Left cardiac atrium (tissue), 4 donors: ENCODE measurements at places on chromosomes 7 and 10. TPM values are rescaled to one million over a fixed set of nuclear protein-coding genes. Genes with fewer than 3 reads are reported as not detected.

HTR7 gene
- total RNA-seq, result 0.32 TPM

GPAM gene
- total RNA-seq, result 343 TPM

SERPINE1 gene
- total RNA-seq, result 41.6 TPM

GRCh38 chr7:104993217-104993862 lies 20.7 kb upstream of the KMT2E start:
- DNase-seq, result no peak

- peak; percentile 30 for DNase-seq
Measured at GRCh38 chr10:34967335-34967880, 122.7 kb downstream of the CUL2 start.

- DNase-seq, result no peak
Measured at GRCh38 chr10:26486990-26487850, 49.1 kb downstream of the APBB1IP start.

DNA sequence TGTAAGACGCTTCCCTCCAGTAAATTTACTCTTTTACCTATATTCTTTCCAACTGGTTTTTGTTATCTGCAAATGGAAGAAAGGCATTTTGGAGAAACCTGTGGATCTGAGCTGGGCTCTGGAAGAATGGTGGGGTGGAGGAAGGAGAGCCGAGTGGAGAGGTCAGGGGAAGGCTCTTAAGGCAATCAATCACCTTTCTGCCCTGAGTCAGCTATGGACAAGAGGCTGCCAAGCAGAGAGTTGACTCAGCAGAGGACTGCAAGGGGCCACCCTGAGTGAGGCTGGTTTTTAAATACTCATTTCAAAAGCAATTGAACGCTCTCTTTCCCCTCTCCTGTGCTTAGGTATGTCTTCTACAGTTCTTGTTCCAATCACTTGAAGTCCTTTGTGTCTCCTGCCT lies 81.8 kb downstream of the SPAG6 start:
- DNase-seq, result no peak

DNA sequence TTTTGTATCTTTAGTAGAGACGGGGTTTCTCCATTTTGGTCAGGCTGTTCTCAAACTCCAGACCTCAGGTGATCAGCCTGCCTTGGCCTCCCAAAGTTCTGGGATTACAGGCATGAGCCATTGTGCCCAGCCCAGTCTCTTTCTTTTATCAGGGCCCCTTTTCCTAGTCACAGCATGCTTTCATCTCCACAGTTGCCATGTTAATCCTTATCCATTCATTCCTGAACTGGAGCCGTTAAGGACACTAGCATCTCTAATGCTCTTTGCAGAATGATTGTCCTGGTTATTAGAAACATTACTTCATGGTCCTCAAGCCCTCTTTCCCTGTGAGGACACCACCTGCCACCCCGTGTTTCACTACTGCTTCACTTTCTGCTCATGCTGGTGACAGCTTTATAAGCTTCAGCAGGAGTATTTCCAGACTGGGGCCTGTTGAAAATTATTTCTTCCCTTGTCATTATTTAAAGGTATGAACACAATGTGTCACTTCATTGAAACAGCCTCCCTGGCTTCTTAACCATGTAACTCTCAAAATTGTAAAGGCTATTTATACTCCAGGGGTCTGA lies 313.9 kb downstream of the BMPER start:
- no peak for DNase-seq

DNA sequence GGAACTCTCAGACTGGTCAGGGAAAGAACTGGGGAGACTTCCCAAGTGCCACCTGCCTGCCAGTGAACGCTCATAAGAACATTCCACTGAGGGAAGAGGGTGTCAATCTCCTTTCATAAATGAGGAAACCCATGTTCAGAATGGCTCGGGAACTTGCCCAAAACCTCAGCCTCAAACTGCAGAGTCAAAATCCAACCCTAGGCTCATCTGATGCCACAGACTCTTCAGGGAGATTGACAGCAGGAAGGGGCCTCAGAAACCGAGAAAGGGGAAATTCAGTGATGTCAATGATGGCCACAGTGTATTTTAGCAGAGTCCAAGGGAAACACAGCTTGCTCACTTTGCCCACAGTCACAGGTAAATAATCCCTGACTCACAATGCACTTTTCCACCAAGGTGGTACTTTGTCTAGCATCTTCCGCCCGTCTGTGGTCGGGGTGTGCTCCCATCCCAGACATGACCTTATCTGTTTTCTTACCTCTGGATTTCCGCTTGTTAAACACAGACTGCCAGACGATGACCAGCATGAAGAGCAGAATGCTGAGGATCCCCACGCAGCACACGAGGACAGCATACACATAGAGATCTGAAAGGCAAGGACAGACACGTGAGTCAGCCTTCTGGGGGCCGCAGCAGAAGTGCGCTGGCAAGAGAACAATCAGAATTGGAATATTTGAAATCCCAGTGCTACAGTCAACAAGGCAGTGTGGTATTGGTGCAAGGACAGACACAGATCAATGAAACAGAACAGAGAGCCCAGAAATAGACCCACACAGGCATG lies 38.4 kb downstream of the VSTM4 start:
- no peak for DNase-seq

VENTX gene
- 1.3 TPM for total RNA-seq

DNA sequence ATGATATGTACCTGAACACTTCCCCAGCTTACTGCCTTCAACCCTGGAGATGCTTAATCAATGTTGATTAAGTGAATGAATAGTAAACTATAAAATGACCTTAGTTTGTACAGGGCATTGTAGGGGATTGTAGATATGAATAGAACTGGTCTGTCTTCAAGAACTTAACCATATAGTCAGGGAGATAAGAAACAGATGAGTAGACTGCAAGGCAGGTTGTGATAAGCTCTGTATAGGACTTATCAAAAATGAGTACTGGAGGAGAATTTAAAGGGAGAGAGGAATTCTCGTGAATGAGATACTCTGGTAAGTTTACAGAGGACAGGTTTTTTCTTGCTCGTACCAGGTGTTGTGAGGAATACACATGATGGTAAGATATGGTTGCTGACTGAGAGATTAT lies 27.6 kb downstream of the SGPL1 start:
- no peak for DNase-seq

DNAH11 gene
- total RNA-seq, result 2.9 TPM

HOXA4 gene
- total RNA-seq, result 0.97 TPM

- no peak for DNase-seq
Measured at GRCh38 chr7:38309555-38309954, 36.1 kb upstream of the TARP start.

GRCh38 chr7:1540776-1541271 lies 10.3 kb downstream of the MAFK start:
- DNase-seq, result no peak

- DNase-seq, result no peak
Measured at GRCh38 chr7:115135769-115136410, 214.0 kb downstream of the MDFIC start.

DNA sequence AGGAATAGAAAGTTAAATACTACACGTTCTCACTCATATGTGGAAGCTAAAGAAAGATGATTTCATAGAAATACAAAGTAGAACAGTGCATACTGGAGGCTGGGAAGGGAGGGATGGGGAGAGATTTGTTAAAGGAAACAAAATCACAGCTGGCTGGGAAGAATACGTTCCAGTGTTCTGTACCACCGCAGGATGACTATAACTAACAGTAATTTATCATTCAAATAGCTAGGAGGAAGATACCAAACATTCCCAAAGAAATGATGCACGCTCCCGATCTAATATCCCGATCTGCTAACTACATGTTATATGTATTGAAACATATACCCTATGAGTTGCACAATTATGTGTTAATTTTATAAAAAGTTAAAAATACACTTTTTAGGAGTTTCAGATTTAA lies 162.3 kb downstream of the ZMYND11 start:
- no peak for DNase-seq

- DNase-seq, result no peak
Measured at GRCh38 chr7:110084181-110084807, 1006.6 kb upstream of the LRRN3 start.

CALHM3 gene
- total RNA-seq, result not detected

DNA sequence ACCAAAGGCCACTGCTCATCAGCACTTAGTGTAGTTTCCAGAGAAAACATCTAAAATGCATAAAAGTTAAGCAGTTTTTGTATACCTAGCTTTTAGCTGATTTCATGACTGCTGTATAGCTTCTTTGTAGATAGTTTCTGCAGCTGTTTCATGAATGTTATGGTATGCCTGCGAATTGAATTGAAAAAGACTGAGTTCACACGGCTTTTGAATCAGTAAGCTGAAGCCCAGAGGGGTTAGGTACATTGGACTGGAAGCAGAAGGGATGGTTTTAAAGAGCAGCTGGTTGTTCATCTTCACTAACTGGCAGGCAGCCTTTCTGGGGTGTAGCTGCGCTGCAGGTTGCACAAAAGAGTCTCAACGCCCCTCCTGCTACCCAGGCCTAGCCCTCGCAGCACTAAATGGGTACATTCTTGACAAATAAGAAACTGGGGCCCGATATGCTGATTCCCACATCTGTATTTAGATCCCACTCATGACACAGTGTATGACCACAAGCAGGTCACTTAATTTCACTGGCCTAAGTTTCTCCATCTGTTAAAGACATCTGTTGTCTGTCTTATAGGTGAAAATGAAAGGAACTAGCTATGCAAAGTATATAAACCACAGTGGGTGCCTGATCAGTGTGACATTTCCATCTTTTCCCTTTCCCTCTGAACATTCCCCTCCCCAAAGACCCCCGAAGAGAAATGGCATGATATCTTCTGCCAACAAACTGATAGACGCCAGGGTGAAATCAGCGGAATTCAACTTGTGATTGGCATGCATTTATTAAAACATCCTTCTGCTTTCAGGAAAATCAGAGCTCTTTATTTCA lies 85.9 kb upstream of the AGBL3 start:
- DNase-seq, result no peak

MYOZ1 gene
- total RNA-seq, result 2.1 TPM

DNA sequence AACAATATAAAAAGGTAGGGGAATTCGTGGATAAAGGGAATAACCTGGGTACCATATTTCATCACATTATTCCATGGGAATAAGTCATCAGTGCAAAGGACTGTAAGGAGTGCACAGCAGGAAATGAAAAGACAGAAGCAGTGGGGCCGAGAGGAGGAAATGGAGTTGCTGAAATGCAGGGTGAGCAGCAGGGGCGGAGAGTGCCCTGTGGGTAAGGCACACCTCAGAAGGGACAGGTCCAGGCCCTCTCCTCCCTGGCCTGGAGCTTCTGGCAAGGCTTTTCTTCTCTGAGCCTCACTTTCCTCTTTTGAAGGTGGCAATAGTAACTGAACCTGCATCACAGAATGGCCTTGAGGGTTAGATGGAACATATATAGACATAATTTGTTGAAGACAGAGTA lies 26.2 kb downstream of the IKZF1 start:
- DNase-seq, result no peak

FEZF1 gene
- not detected for total RNA-seq

THSD7A gene
- total RNA-seq, result 2.0 TPM

- no peak for DNase-seq
Measured at GRCh38 chr10:16856092-16856491, 38.9 kb upstream of the RSU1 start.

HOXA10 gene
- 0.21 TPM for total RNA-seq

GRCh38 chr10:3398825-3399646 lies 226.5 kb upstream of the PITRM1 start:
- peak; percentile 57 for DNase-seq

GRCh38 chr7:17326378-17326777 lies 27.9 kb downstream of the AHR start:
- DNase-seq, result no peak

GPR85 gene
- total RNA-seq, result 1.9 TPM

GRCh38 chr7:137882261-137882668 lies 35.5 kb upstream of the DGKI start:
- peak; percentile 60 for DNase-seq

COL28A1 gene
- 3.6 TPM for total RNA-seq

DNA sequence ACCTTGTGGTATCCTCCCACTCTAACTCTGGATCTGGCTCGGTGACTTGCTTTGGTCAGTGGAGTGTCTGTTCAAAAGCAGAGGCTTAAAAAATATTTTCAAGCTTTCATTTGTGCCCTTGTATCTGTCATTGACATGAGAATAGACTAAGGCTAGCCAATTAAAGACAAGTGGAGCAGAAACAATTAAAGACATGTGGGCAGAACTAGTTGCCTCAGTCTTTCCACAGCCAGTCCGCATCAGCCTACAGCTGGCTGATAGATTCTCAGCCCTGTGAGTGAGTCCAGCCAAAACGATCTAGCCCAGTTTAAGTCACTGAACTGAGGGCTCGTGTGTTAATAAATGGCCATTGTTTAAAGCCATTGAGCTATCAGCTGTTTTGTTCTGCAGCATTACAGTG lies 185.2 kb upstream of the DGKB start:
- no peak for DNase-seq

SPDYE5 gene
- total RNA-seq, result not detected

DNA sequence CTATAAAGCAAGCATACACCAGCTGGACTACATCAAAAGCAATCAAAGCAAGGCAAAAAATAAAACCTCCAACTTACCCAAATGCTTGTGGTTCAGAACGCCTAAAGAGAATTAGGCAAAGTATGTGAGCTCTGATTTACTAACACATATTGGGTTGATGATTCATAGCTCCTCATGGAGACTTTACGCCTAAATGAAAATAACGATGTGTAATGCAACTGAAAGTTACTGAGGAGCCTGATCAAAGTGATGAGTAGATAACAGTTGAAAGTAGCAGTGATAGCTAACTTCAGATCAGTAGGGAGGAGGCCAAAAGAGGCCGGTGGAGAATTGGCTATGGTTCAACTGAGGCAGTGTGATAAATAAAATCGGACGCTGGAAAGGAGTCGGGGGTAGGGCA lies 85.0 kb downstream of the MPP7 start:
- DNase-seq, result no peak

POLR2J2 gene
- 4.2 TPM for total RNA-seq

DNA sequence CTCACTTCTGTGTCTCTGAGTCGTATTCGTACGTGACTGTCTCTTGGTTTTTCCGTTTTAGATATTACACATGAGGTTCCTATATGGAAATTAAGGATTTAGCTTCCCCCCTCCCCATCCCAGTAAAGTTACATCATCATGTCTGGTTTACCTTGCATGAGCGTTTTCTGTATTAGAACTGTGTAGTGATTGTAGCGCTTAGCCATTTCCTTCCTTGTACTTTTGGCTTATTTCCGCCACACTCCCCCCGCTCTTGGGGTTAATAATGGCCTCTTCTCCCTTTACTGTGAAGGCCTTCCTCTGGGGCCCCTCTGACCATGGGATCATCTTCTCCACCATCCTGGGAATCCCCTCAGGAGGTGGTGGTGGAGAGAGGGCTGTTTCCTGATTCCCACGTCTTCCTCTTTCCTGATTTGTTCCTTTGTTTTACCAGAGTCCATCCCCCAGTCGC lies 27.2 kb upstream of the AP5Z1 start:
- no peak for DNase-seq

DNA sequence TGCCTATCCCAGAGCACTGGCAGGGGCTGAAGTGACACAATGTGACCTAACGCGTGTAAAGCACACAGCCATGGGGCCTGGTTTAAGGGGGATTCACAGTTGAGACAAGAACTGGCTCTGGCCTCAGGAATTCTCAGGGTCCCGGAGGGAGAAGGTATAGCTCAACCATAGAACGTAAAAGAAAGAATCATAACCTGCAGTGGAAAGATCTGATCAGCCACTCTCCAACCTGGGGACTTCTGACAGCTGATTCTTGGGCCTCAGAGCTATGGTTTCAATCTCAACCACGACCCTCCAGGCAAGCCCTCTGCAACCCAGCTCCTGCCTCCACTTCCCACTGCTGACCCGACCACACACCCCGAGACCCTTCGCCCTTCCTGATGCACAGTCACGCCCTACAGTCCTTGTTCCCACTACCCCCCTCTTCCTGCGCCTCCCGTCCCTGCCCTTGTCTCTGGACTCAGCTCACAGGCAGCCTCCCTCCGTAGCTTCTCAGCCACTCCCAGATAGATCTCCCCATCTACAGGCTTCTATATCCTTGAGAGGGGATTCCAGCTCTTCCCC lies 245.2 kb downstream of the BUB3 start:
- no peak for DNase-seq

- DNase-seq, result no peak
Measured at GRCh38 chr10:65943451-65943850, 982.4 kb upstream of the LRRTM3 start.
